Right lung (tissue), 10 donors: ENCODE measurements at places on chromosomes 5 and 9. TPM values are rescaled to one million over a fixed set of nuclear protein-coding genes. Genes with fewer than 3 reads are reported as not detected.
A peak's percentile ranks its signal among the peaks of the same experiment; 100 is the strongest.

- no peak for DNase-seq
These were observed 10.5 kb downstream of the RGS14 start for GRCh38 chr5:177367981-177368868.

DNA sequence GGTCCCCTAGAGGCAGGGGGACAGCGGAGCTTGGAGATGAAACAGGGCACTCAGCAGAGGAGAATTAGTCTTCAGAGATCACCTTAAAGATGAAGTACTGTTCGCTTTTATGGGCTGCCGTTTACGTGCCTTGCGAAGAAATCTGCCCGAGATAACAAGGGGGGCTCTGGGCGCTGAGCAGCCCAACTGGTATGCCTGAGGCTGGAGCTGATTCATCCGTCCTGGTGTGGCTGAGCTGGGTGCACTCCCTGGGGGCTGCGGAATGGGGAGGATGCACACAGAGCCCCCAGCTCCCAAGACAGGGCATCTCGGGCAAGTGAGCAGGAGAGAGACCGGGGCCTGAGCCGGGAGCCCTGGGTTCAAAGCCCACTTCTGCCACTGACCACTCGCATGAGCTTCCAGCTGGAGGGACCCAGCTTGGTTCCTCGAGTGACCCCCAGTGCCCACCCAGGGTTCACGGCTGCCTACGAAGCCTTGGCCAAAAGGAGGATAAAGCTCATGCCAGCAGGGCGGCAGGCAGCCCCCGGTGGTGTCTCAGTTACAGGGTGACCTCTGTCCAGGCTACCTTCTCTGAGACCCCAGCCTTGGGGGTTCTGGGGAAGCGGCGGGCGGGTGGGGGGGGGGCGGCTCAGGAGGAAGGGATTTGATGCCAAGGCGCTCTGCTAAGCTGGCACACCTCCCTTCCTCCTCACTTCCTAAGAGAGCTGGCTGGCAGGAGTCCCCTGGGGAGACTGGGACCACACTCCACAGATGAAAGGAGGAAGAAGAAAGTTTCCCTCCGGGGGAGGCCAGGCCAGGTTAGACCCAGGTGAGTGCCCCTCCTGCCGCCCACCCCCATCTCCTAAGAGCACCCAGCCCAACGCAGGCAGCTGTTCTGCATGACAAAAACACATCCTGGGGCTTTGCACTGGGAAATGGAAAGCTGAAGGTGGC, 5.7 kb downstream of the FIBCD1 start:
- DNase-seq = no peak

GRCh38 chr9:81394881-81395675, 294.3 kb downstream of the TLE1 start:
- DNase-seq = no peak

The EPB41L4A gene
- polyA plus RNA-seq = 14.3 TPM

The GARIN3 gene
- polyA plus RNA-seq = not detected

The TAF11L6 gene
- not detected for polyA plus RNA-seq

DNA sequence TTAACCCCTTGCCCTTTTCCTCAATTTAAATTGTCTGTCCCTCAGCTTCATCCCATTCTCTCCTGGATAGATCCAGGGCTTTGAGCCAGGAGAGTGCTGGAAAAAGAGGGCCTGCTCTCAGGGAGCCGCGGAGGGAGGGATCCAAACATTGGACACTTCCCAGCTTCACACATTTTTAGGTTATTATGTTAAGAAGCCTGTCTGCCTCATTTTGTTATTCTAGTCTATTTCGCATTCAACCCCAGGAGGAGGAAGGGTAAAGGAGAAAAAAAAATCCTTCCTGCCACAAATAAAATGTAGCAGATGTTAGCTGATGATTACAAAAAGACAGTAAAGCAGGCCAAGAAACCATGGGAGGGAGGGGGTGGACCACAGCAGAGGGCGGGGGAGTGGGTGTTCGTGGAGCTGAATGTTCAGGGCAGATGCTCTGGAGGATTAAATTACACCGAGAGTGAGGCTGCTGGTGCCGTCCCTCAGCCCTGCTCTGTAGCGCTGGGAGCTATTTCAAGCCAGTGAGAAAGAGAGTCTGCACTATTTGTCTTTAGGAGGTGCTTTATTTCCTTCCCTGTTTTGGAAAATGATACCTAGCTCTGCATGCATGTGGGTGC, 60.6 kb upstream of the ZFR start:
- DNase-seq = peak; percentile 84

DNA sequence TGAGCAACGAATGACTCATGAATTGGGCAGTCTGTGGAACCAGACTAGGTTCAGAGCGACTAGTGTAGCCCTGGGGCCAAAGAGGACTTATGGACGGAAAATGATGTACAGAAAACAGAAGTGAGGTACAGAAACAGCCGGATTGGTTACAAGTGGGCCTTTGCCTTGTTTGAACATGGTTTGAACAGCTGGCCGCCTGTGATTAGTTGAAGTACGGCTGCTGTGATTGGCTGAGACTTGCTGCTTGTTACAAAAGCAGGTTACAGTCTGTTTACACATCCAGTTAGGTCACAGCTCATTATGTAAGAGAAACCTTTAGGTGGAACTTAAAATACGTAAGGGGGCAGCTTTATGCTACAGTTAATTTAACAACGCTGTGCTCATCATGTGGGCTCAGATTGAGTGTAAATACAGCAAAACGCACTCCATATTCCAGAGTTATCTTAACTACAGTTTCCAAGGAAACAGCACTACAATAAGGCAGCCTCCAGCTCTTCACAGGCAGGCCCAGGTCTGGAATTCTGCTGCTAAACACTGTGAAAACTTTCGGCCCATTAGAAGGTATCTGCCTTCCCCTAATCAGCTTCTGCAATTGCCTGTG, 6.5 kb downstream of the AMACR start:
- peak; percentile 73 for DNase-seq

- no peak for DNase-seq
These were observed 31.8 kb downstream of the DMRT3 start for GRCh38 chr9:1008216-1008615.

- no peak for DNase-seq
These were observed 3.9 kb downstream of the MED22 start for GRCh38 chr9:133344071-133344470.

DNA sequence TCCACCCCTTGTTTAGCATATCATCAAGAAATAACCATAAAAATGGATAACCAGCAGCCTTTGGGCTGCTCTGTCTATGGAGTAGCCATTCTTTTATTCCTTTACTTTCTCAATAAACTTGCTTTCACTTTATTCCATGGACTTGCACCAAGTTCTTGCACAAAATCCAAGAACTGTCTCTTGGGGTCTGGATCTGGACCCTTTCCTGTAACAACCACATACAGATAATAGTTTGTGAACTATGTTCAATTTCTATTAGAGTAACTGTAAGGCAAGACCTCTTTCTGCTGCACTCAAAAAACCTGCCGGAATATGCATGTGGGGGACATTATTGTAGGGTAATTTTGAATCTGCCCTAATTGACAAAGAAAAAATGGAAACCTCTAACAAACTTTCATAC, 66.9 kb upstream of the TMEM215 start:
- DNase-seq = no peak

The PROB1 gene
- polyA plus RNA-seq = 0.60 TPM

The GMCL2 gene
- not detected for polyA plus RNA-seq

DNA sequence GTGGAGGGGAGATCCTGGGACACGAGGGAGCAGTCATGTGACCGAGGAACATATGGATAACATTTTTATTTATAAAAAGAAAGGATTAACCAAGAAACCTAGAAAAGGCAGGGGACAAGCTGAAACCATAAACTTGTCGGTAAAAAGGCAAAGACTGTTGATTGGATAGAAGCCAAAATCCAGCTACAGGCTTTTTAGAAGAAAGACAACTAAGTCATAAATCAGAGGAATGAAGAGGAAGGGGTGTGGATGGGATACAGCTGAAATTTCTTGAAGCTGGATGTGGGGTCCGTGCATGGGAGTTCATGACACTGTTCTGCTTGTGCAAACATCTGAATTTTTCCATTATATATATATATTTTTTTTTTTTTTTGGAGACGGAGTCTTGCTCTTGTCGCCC, 110.7 kb upstream of the PHYKPL start:
- no peak for DNase-seq

GRCh38 chr5:120372899-120373298, 91.2 kb upstream of the PRR16 start:
- DNase-seq = no peak

DNA sequence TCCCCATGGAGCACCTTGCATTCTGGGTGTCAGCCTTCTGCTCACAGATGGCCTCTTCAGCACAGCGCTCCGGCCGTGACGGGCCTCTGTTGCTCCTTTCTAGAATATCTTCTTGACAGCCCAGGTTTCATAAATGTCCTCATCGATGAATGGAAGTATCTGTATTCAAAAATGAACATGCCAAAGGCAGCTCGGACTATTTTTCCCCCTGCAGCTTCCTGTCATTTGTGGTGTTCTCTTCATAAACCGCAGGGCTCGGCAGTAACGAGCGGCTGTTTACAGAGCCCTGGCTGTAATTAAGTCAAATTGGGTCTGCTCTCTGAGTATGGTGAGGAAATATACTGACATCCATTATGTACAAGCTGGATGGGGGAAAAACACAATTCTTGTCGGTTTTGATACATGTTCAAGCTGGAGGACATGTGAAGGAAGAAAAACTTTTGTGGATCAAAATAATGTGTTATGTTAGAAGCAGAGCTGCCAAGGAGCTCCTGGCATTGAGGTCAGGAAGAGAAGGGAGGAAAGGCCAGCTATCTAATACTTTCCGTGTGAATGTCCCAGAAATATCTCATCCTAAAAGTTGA, 154.1 kb upstream of the CD180 start:
- no peak for DNase-seq

DNA sequence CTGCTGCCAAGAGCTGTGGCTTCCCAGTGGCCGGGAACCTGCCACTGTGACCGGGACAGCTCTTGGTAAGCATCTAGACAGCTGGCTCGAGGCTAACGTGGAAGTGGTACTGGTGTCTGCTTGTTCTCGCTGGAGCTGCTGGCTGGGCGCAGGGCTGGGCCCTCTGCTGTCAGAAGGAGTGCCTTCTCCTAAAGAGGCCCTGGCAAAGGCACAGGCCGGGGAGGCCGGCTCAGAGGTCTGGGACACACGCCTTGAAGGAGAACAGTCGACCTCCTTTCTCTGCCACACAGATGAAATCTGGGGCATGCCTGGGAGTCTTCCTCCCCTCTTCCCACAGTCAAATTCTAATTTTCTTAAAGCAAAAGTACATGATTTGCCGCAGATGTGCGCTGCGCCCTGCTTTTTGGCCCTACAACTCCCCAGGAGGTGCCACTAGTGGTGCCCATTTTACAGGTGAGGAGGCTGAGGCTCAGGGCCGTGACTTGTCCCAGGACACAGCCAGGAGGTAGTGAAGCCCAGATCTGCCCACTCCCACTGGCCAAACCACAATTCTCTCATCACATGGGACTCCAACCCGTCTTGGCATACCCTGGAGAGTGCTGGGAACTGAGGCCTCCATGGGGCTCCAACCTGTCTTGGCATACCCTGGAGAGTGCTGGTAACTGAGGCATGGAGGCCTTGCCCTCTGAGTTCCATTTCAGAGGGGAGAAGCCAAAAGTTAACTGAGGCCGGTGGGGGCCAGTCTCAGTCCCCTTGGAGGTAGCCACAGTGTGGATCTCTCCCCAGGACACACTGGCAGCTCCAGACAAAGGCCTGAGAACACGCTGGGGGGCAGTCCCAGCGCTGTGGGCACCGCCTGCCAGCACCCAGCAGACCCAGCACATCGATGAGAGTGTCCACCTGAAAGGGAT, 12.0 kb upstream of the RXRA start:
- DNase-seq = no peak

DNA sequence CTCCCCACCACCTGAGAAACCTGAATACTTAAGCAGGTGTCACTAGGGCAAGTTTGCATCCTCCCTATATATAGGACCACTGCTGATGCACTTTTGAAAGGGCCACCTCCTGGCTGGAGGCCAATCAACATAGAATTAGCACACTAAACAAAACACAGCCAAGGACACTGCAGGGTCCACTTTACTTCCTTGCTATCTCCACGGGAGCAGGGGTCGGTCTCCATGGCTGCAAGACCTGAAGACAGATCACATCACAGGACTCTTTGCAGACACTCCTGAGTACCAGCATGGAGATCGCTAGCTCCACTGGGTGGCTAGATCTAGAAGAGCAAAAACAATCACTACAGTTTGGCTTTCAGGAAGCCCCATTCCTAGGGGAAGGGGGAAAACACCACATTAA, 72.3 kb downstream of the C9orf153 start:
- DNase-seq = no peak

- no peak for DNase-seq
These were observed 6.2 kb upstream of the PDLIM4 start for GRCh38 chr5:132251220-132251725.

The GTF3C4 gene
- polyA plus RNA-seq = 24.8 TPM

The CDC25C gene
- 6.0 TPM for polyA plus RNA-seq

DNA sequence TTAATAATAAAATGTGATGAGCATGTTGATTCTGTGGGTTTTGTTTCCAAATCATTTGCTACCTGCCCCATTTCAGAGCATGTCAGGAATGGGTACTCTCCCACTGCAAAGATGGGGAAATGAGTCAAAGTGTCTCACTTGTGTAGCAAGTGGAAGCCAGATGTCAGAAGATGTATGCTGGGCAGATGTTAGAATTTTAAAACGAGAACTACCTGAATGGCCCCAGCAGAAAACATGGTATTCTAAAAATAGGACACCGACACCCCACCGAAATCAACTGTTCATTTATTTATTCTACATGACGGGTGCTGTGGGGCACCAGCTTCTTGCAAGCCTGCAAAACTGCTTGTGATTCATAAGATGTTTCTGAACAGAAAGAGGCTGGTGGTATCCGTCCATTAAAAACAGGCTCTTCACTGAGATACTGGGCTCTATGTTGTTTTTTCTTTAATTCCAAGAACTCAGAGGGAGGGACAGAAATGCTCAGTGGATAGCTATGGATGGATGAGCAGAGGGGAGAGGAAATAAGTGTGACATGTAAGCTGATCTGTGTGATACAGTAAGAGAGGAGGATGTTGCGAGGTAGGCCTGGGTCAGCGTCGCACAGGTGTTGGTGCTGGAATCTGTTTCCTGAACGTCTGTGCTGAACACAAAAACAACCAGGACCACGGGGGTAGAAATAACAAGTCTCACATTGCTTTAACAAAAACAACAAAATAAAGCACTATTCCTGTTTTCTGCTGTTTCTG, 157.2 kb downstream of the EFNA5 start:
- DNase-seq = no peak

DNA sequence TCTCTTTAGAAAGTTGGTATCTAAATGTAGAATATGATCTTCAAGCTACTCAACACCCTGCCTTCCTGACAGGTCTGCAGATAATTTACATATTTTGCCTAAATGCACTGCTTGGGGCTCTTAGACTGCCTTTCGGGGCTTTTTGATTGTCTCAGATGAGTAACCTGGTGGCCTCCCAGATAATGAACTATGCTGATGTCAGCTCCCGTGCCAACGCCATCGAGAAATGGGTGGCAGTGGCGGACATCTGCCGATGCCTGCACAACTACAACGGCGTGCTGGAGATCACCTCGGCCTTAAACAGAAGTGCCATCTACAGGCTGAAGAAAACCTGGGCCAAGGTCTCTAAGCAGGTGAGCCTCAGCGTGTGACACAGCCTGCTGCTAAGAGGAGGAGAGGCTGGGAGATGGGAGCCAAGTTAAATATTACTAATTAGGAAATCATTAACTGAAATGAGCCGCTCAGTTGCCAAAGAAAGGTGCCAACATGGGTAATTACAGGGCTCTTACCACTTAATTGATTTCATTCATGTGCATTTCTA, 20.8 kb upstream of the CKMT2 start:
- no peak for DNase-seq
